ENCODE measurements at places on chromosomes 3 and 15. TPM values are rescaled to one million over a fixed set of nuclear protein-coding genes. Genes with fewer than 3 reads are reported as not detected.

DNA sequence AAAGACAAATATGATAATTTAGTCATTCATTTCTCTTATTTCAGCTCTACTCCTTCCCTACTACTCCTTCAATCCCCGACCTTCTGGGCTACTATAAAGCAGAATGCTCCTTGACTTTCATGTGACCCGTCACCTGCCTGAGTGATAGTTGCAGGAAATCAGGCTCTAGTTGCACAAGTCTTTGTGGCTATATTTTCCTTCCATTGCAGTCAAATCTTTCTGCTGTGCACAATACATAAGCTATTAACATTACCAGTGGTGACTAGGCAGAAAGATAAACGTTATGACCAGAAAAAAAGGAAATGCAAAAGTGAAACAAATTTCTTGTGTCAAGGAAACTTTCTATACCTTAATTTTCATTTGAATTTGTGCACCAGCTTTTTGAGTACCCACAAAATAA lies 2.3 kb downstream of the SUCNR1 start:
- DNase-seq: no peak
- H3K27ac ChIP-seq: no peak overlapping the region
- no peak overlapping the region for H3K4me3 ChIP-seq
- H3K27me3 ChIP-seq: peaks cover 2% of the 10 kb centered on the region

- H3K27me3 ChIP-seq: peaks cover 15% of the 10 kb centered on the region
- H3K4me1 ChIP-seq: peaks cover 9% of the 10 kb centered on the region
- H3K27ac ChIP-seq: no peak overlapping the region
These were observed 31.9 kb upstream of the IGF1R start for GRCh38 chr15:98616397-98616796.

GRCh38 chr15:63313825-63314224 lies 36.4 kb downstream of the APH1B start:
- H3K36me3 ChIP-seq: no peaks in the 10 kb centered on the region
- H3K4me1 ChIP-seq: no peaks in the 10 kb centered on the region
- no peak for DNase-seq
- no peak overlapping the region for H3K4me3 ChIP-seq

DNA sequence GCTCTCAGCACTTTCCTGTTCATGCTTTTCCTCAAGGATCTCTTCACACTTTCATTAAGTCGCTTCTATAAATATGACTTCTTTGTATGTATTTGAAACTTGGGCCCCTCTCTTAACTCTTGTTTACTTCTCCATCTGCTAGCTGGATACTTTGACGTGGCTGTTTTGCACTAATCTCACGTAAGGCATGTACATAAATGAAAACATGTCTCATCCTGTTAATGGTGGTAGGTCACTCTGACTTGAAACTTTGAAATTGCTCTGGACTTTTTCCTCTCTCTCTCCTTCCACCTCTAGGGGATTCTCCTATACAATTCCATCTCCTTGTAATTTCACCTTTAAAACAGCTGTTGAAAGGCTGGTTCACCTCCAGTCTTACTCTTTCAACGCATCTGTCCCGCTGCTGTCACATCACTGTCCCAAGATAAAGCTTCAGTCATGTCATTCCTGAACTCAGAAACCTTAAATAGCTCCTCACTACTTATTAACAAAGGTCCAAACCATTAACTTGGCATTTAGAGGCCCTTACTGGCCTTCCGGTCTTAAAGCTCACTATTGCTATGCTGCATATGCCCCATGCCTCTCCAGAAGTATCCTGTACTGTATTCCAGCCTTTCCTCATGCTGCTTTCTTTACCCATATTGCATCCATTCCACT lies 1.2 kb downstream of the BLOC1S6 start:
- peaks cover 46% of the 10 kb centered on the region for H3K4me1 ChIP-seq
- peaks cover 14% of the 10 kb centered on the region for H3K36me3 ChIP-seq
- H3K27ac ChIP-seq: peak overlapping the region; percentile 100
- peak overlapping the region; percentile 99 for H3K4me3 ChIP-seq

GRCh38 chr15:44695294-44695693 lies 15.8 kb downstream of the PATL2 start:
- no peak overlapping the region for H3K4me3 ChIP-seq
- DNase-seq: no peak
- H3K27me3 ChIP-seq: no peaks in the 10 kb centered on the region
- H3K27ac ChIP-seq: no peak overlapping the region

DNA sequence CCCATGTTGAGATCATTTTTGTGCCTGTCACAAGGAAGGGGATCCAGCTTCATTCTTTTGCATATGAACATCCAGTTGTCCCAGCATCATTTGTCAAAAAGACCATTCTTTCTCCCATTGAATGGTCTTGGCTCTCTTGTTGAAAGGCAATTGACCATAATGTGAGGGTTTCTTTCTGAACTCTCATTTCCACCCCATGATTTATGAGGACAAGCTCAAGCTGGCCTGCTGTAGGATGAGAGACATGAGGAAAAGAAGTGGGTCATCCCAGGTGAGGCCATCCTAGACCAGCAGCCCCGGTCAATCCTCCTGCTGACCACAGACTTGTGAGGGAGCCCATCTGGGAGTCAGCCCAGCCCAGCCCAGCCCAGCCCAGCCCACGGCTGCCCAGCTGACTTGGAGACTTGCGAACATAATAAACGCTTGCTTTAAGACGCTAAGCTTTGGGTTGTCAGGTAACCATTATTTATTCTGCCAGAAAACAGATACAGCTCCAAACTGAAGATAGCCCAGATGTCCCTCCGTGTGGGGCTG lies 69.0 kb downstream of the LINGO1 start:
- DNase-seq: no peak
- no peak overlapping the region for H3K27ac ChIP-seq
- H3K4me3 ChIP-seq: no peak overlapping the region
- no peaks in the 10 kb centered on the region for H3K4me1 ChIP-seq
- no peaks in the 10 kb centered on the region for H3K36me3 ChIP-seq

DNA sequence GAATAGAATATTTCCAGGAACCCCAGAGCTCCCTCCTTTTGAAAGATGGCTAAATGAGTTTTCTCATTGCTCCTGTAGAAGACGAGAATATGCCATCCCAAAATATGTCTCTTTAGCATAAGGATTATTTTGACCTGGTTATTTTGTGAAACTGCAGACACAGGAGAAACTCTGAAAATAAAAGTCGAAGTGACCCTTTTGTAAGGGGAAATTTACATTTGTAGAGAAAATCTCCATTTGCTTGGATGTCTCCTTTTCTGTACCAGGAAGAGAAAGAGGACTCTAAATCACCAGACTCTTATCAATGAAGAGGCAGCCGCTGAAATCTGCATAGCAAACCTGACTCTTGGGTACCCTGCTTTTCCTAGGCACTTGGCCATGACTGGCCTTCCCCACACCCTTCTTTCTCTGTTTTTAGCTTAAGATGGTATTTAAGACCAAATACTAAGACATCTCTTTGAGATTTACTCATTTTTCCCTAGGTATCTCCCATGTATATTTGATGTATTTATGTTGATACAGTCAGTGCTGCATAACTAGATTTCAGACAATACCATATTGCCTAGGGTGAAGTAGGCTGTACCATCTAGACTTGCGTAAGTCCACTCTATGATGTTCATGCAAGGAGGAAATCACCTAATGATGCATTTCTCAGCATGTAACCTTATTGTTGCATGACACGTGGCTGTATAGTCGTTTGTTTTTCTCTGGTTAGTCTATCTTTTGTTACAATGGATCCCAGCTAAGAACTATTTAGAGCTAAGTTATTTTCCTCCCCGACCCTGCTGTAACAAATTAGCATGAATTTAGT lies 98.2 kb upstream of the UBE3A start:
- no peak for DNase-seq
- no peaks in the 10 kb centered on the region for H3K4me1 ChIP-seq
- H3K36me3 ChIP-seq: no peaks in the 10 kb centered on the region
- no peak overlapping the region for H3K4me3 ChIP-seq
- H3K27me3 ChIP-seq: no peaks in the 10 kb centered on the region
- H3K27ac ChIP-seq: no peak overlapping the region

- H3K4me3 ChIP-seq: no peak overlapping the region
- H3K27ac ChIP-seq: no peak overlapping the region
- peaks cover 2% of the 10 kb centered on the region for H3K27me3 ChIP-seq
- DNase-seq: peak; percentile 38
These were observed 725.5 kb upstream of the ARRDC4 start for GRCh38 chr15:97234851-97235610.

The FAM43A gene
- 3.3 TPM for total RNA-seq

The SLC22A13 gene
- total RNA-seq: 0.31 TPM

Data from activated CD8-positive, alpha-beta T cell treated with anti-CD3 and anti-CD28 coated beads for 36 hours (primary cell).